ENCODE measurements at places on chromosomes 5 and 9.

- no peak for DNase-seq
These were observed 82.5 kb upstream of the CAST start for GRCh38 chr5:96579711-96580110.

DNA sequence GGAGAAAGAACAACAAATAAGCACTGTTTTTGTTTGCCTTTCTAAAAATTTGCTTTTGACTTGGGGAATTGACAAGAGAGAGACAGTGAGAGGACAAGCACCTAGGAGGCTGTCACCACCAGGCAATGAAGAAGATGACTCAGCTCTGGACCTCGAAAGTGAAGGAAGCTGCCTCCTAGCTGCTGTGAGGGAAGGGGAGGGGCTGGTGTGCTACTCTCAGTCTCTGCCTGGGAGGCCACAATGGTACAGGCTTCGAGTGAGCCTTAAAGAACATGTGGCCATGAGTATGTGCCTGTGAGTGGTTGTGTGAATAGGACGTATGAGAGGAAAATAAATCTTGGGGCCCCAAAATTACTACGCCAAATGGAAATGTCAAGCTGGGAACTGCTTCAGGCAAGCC is 7.1 kb upstream of the PLK2 start:
- peak; percentile 18 for DNase-seq

DNA sequence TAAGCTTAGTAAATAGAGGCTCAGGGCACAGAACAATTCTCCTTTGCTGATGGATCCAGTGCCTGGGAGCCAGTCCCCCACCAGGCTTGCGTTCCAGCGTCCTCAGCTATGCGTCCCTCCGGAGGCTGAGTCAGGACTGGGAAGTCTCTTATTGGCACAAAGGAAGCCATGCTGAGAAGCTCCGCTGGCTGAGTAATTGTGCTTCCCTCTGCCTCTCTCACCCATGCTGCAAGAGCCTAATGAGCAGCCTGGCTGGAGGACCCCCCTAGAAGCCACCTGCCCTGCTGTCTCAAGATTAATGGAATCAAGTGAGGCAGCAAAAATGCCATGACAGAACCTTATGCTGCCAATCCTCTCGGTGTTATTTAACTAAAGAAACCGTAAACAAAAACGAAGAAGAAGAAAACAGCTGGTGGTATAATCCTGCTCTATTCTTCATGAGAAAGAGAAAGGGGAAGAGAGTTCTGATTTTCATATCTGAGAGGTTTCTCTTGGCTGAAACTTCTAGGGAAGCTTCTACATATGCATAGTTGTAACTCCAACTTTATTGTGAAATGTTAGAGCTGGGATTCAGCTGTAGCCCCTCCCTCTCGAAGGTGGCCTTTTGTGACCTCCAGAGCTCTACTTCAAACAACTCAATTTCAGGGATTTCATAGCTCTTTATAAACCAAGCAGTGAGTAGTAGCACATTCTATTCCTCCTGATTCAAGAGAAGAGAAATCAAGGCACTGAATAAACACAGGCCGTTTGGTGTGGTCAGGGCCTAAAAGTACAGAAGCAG is 185.4 kb upstream of the SEMA6A start:
- no peak for DNase-seq

- peak; percentile 5 for DNase-seq
These were observed 16.4 kb upstream of the SPINK6 start for GRCh38 chr5:148186248-148187003.

- DNase-seq = no peak
These were observed 37.9 kb upstream of the RASA1 start for GRCh38 chr5:87229780-87230179.

- no peak for DNase-seq
These were observed 110.0 kb upstream of the SPOCK1 start for GRCh38 chr5:137609127-137609526.

GRCh38 chr5:50744776-50745175 is 78.3 kb downstream of the PARP8 start:
- DNase-seq = no peak

GRCh38 chr5:108867656-108868055 is 120.0 kb downstream of the FER start:
- peak; percentile 23 for DNase-seq

- no peak for DNase-seq
These were observed 355.5 kb downstream of the ARRDC3 start for GRCh38 chr5:91027405-91028139.

DNA sequence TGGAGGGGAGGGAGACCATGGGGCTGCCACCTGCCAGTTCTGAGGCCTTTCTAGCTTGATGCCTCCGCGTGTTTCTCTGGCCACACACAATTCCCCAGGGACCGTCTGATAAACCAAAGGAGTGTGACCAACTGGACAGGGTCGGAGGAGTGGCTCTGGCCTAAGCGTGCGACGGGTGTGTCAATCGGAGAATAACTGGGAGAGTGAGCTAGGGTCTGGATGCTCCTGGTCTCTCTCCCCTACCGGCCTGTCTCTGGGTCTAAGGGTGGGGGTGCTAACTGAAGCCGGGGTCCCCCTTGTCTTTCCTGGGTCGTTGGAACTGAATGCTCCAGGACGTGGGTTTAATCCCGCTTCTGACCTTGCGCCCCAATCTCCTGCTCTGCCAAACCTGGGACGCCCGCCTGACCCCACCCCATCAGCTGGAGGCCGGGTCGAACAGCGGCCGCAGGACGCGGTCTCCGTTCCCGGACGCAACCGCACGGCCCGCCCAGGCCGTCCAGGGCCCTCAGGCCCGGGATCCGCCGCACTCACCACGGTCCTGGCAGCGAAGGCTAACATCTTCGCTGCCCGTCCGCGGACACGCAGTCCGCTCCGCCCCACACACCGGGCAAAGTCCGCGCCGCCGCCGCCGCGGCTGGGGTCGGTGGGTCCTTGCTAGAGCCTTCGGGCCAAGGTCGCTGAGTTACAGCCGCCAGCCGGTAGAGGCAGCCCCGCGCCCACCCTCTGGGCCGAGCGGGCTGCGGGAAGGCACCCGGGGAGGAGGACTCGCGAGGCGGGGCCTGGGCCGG is 447 bp downstream of the CRAT start:
- no peak for DNase-seq

DNA sequence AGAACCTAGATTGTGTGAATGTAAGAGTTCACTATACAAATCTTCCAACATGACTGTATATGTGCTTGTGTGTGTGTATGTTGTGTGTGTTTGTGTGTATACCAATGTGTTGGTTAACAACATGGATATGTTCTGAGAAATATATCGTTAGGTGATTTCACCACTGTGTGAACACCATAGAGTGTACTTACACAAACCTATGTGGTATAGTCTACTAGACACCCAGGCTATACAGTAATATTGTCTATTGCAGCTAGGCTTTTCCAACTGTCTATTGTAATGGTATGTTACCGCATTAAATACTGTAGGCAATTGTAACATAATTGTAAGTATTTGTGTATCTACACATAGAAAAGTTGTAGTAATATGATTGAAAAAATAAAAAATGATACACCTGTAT is 959.2 kb upstream of the SEMA6A start:
- no peak for DNase-seq

- no peak for DNase-seq
These were observed 4.4 kb downstream of the IL33 start for GRCh38 chr9:6219981-6220380.

DNA sequence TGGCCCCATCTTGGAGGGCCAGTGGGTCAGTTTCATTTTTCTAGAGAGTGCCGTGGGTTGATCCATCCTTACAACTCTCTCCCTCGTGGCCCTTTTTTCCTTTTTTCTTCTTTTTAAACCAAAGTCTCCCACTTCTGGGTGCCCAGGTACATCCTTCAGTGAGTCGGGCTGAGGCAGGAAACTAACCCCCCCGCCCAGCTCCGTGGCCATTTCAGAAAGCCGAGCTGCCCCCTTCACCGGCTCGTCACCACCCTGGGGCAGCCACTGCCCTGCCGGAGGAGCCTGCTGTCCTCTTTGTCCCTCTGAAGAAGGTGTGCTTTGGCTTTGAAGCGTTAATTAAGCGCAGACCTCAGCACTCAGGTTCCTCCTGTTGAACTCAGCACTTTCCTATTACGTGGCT is 5.2 kb downstream of the CFAP77 start:
- DNase-seq = no peak

GRCh38 chr9:94899464-94900221 is 173.1 kb downstream of the AOPEP start:
- DNase-seq = no peak

DNA sequence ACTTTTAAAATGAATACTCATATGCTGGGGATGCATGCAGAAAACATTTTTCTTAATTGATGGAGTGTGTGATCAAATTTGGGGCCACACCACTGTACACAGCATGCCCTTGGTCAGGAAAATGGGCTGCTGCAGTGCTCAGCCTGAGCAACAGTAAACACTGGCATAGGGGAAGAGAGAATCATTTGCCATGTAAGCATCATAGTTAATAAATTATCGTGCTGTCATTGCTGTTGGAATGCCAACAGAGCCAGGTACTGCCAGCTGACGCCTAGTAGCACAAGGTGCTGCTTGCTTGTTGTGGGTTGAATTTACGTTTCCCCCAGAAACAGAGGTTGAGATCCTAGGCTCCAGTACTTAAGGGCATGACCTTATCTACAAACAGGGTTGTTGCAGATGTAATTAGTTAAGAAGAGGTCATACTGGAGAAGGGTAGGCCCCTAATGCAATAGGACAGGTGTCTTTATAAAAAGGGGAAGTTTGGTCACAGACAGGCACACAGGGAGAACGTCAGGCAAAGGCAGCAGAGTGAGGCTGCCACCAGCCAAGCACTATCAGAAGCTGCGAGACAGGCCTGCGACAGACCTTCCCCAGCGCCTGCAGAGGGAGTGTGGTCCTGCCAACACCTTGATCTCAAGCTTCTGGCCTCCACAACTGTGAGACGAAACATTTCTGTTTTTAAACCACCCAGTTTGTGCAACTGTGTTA is 25.3 kb downstream of the DAP start:
- DNase-seq = no peak

- no peak for DNase-seq
These were observed 88.3 kb downstream of the NSUN2 start for GRCh38 chr5:6544561-6544935.

DNA sequence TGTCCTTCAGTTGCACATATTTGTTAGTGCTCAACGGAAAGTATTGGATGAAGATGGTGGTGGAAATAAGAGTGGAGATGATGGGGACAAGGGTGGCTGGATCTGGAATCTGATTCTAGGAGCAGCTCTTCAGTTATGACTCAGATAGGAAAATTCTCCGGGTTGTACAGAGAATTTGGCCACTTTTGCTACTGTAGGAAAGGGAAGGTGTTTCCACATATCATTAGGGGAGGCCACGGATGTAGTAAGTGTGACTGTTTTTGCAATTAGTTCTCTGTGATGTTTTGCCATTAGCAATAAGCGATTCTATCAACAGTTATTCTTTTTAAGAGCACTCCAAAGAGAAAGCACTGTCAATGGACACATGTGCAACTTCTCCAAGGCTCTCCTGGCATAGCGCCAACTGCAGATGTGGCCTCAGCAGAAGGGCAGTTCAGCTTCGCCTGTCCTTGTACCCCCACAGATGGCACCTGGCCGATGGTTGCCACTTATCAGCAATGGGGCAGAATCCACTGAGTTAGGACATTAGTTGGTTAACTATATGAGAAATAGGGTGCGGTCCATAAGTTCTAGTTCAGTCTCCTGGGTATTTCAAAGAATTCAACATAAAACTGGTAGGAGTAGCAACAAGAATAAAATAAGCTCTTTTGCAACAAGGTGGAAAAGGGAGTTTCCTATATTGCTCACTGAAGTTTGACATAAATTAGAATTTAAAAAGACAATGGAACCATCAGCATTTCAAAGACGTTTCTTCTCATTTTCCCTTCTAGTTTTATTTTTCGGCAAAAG is 96.3 kb downstream of the ARSB start:
- DNase-seq = no peak

DNA sequence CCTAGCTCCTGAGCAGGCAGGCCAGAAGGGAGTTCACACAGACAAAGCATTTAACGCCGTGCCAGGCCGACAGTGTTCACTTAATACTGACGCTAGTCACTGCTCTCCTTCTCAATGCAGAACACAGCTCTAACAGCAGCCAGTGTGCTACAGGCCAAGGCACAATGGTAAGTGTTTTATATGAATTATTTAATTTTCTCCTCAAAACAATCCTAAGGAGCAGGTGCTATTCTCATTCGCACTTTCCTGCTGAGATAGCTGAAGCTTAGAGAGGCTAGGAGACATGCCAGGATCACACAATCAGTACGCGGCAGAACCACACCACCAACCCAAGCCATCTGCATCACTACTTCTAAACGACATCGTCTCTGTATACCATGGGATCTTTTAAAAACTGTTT is 170.7 kb downstream of the SPOCK1 start:
- no peak for DNase-seq

GRCh38 chr5:67476531-67476930 is 279.9 kb upstream of the CD180 start:
- DNase-seq = no peak

DNA sequence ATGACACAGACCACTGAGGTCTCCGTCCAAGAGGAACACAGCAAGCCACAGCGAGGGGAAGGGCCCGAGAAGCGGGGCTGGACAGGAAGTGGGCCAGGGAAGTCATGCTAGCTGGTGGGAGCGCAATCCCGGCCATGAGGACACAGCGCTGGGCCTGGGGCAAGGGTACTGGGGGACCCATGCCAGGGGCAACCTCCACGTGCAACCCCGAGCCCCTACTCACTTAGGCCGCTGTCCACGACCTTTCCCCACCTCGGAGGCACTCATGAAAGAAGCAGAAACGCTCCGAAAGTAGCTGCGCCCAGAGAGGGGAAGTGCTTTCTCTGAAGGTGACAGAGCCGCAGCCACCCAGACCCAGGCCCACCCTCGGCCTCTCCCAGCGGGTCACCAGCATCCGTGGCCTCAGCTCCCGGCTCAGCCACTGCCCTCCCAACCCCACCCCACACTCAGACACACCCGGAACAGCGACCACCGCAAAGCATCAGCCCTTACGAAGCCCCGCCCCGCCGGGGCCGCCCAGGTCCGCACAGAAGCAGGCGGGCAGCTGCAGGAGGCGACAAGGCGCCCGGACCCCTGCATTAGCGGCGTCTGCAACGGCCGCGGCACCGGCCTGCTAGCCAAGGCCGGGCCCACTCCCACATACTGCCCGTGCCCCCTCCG is 782 bp downstream of the BICD2 start:
- no peak for DNase-seq

DNA sequence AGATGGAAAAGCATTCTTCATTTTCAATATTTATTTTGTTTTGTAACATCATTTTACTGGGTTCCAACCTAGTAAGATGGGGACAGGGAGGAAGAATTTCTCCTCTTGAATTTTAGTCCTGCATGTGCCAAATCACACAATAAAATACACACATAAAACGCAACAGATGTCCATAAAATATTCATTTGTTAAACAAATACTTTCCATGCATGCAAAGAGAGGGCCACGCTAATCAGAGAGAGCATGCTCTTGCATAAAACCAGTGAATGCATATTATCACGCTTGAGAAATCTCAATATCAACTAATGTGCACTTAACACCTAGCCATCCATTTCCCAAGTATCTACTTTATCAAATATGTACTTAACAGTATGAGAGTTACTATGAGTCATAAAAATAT is 212.6 kb upstream of the TARS1 start:
- no peak for DNase-seq

- peak; percentile 10 for DNase-seq
These were observed 60.1 kb downstream of the RGS3 start for GRCh38 chr9:113523421-113524141.

Measured in SIG-M5 (cell line).